ENCODE measurements at places on chromosomes 12 and 14. TPM values are rescaled to one million over a fixed set of nuclear protein-coding genes. Genes with fewer than 3 reads are reported as not detected.

- DNase-seq, result no peak
These were observed 10.0 kb upstream of the NR1H4 start for GRCh38 chr12:100463661-100464060.

DNA sequence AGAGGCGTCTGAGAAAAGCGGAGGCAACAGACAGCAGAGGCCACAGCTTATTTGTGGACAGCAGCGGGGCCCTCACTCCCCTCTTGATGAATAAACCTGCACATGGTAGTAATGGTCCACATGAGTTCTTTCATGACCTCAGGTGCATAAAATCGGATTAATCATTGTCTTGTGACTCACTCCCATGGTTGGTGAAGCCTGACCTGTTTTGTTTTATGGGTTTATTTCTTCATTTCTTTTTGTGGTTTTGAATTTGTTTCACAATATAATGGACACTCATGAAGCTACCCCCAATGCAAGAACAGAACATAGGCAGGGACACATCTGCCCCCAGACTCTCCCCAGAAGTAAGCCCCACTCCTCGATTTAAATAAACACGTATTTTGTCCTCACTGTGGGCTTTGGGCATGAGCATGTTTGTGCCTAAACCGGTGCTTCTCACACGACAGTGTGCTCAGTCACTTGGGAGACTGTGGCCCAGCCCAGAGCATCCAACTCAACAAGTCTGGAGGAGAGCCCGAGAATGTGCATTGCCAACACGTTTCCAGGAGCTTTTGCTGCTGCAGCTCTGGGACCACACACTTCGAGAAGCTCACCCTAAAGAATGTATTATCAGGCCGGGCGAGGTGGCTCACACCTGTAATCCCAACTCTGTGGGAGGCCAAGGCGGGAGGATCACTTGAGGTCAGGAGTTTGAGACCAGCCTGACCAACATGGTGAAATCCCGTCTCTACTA, 116.1 kb downstream of the SCARB1 start:
- no peak for DNase-seq

GRCh38 chr12:92719674-92720073, 16.9 kb downstream of the PLEKHG7 start:
- no peak for DNase-seq

Gene CACNA2D4
- polyA plus RNA-seq, result 1.9 TPM

Gene GNB3
- polyA plus RNA-seq, result 4.6 TPM

DNA sequence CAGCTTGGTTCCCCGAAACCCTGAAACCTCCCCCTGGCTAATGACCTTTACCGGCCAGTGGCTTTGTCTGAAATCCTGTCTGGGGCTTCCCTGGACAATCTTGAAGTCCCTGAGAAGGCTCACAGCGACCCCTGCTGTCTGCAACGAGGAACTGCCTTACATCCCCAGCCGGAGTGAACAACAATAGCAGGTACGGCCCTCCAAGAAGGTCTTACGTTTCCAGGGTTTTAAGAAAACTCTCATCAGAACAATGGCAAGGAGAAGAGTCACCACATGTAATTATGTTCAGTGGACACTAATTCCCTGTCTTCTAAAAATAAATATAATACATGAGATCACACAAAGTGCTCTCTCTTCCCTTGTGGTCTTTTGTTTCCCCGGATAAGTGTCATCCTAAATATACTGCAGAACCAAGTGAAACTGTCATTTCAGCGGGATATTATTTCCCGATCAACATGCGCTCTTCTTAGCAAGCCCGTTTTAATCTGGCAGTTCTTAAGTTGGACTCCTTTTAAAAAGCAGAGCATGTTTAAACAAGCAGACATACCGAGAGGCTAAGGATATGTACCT, 53.3 kb downstream of the RBM19 start:
- DNase-seq, result no peak

Measured in left renal pelvis (tissue), 4 donors.